ENCODE measurements at places on chromosomes 3 and 15. TPM values are rescaled to one million over a fixed set of nuclear protein-coding genes. Genes with fewer than 3 reads are reported as not detected.

GRCh38 chr3:189282741-189283140 is 111.0 kb downstream of the TPRG1 start:
- DNase-seq, result peak; percentile 39

GRCh38 chr3:3665546-3665945 is 133.7 kb upstream of the LRRN1 start:
- DNase-seq, result peak; percentile 59

DNA sequence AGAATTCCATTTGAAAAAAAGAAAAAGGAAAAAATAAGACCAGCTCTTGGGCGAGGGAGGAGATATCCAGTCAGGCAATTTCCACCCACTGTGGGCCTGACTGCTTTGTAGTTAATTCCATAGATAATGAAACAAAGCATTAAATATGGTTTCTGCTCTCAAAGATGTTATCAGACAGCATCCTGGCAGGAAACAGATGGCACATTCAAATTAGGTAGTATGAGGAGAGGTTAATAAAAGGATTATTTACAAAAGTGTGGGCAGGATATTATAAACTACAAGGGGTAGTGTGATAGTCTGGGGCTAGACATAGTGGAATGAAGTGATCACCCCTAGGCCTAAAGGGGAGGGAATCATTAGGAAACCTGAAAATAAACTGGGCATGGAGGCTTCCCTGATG is 193.2 kb downstream of the CLSTN2 start:
- DNase-seq, result peak; percentile 47

The SPG11 gene
- total RNA-seq, result 21.6 TPM

The TNNC1 gene
- 1.3 TPM for total RNA-seq

The RFT1 gene
- total RNA-seq, result 6.2 TPM

DNA sequence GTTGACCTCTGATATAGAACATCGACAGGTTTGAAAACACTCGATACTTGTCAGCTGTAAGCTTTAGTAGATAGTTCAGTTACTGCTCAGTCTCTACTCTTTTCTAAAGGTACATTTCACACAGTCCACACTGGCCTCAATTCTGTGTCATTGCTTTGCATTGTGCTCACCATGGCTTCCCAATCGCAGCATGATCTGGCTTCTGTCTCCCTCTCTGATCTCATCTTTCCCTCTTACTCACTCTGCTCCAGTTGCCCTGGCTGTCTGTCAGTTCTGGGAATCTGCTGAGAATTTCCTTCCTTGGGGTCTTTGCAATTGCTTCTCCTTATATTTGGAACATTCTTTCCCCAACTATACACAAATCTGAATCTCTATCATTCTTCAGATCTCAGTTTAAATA is 80.6 kb downstream of the GTF2E1 start:
- no peak for DNase-seq

The GABPB1 gene
- total RNA-seq, result 45.7 TPM

- DNase-seq, result no peak
Measured at GRCh38 chr3:120765830-120766493, 23.4 kb downstream of the GTF2E1 start.

DNA sequence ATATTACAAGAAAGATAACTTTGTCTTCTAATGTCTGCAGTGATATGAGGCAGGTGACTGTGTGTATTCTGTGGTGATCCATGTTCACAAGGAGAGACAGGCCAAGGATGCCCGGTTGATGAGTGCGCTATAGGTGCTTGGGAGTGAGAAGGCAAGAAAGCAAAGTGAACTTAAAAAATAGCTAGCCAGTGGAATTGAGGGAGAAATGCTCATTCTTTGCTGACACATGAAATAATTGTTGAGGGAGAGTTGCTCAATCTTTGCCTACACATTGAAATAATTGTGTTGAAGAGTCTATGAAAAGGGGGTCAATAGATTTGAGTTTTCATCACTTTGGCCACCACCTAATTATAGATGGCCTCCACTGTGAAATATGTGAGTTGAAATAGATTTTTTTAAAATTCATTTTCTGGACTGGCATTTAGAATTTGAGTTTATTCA is 156.3 kb downstream of the LPP start:
- no peak for DNase-seq

Data from H4 (cell line).